Fibroblast of skin of left biceps (primary cell): ENCODE measurements at places on chromosomes 1 and 21.
A peak's percentile ranks its signal among the peaks of the same experiment; 100 is the strongest.

DNA sequence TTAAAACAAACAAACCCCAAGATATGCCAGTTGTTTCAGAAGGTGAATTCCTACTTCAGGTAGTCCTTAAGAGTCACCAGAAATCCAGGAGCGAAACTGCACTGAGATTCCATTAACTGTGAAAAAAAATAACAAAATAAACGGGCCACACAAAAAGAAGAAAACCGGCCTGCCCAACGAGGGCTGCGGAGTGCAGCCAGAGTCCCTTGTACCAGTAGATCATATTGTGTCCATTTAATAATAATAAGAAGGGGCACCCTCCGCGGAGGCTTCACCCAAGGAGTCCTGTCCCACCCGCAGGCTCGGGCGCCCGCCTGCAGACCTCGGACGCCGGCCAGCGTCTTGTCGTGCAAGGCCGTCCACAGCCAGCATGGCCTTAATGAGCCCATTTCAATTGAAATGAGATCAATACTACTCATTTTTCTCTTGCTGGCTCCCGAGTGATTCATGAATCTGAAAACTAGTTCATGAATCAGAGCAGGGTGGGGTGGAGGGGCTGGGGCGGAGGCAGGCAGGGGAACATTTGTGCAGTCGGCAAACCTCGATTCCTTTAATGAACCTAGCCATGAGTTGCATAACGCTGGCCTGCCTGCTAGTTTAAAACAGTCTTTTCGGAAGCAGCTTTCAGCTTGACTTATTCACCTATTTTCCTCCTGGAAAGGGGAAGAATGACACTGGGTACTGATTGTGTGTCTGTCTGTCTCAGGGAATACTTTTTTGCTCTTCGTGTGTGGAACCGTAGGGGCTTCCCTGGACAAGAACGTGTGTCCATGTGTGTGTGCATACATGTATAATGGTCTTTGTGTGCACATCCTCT, 113.1 kb upstream of the IRF2BP2 start:
- DNase-seq = peak; percentile 75

DNA sequence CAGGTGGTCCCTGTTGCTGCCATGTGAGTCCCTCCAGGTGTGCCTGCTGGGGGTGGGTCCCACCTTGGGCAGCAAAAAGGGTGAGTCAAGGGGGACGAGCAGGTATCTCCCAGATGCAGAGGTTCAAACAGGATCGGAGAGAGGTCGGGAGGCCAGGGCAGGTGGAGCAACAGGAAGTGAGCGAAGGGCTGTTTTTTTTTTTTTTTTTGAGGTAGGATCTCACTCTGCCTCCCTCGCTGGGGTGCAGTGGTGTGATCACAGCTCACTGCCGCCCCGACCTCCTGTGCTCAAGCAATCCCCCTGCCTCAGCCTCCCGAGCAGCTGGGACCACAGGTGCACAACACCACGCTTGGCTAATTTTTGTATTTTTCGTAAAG, 39.4 kb downstream of the SLC2A7 start:
- DNase-seq = no peak

- DNase-seq = no peak
Observed at GRCh38 chr1:64243757-64244080, 40.3 kb downstream of the UBE2U start.

- no peak for DNase-seq
Observed at GRCh38 chr1:244788493-244789275, 46.8 kb upstream of the COX20 start.

- no peak for DNase-seq
Observed at GRCh38 chr21:17128132-17128531, 384.7 kb upstream of the CXADR start.
